ENCODE measurements at places on chromosomes 12 and 14.

DNA sequence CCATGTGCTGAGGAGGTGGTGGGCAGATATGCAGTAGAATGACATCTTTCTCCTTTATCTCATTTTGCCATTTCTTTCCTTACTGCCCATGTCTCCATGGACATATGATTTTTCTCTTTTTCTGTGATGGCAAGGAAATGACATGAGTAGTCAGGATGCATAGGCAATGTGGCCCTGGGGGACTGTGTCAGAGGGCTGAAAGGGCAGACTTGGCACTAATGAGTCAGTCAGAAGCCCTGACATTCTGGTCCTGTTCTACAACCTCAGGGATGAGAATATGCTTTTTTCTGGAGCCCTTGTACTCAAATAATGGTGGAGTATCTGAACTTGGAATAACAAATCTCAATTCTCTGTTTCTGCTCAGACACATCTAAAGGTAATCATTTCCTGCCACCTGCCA is 167.8 kb downstream of the TMEM117 start:
- no peaks in the 10 kb centered on the region for H3K4me1 ChIP-seq
- no peaks in the 10 kb centered on the region for H3K27me3 ChIP-seq
- H3K27ac ChIP-seq, result no peak overlapping the region
- no peak overlapping the region for H3K4me3 ChIP-seq
- DNase-seq, result no peak

DNA sequence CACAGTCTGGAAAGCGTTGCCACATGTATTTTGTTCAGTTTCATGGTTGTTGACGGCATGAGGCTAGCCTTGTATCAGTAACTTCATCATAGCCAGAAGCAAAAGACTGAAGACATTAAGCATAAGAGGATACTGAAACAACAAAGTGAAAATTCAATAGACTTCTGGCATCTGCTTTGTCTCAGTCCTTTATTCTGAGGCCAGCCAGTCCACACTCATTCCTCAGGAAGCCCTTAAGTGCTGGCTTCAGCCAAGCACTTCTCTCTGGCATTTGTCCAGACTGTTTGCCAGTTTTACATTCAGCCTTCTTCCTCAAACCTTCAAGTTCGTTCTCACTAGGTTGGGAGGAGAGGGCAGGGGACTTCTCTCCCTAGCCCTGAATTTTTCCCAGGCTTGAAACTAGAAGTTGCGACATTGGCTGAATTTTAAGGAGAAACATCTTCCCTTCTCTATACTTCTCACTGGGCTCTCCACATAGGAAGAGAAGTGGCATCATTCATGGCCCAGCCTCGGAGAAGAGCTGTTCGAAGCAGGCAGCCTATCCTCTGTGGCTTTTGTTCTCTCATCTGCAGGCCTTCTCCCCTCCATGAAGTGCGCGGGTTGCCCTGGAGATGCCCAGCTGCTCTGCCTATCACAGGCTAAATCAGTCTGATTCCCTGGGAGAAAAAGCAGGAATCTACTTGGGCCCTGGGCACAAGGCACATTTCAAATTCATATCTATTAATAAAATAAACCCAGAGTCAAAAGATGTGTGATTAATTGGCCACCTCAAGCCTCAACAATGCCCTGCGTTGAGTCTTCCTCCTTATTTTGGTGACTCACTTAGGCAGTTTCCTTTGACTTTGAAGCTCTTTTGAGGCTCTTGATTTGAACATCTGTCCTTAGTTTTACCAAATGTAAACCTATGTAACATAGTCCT is 130.9 kb upstream of the PLEKHA5 start:
- no peaks in the 10 kb centered on the region for H3K4me1 ChIP-seq
- H3K27me3 ChIP-seq, result no peaks in the 10 kb centered on the region
- DNase-seq, result no peak
- H3K27ac ChIP-seq, result no peak overlapping the region
- H3K4me3 ChIP-seq, result no peak overlapping the region

- no peaks in the 10 kb centered on the region for H3K36me3 ChIP-seq
- no peak for DNase-seq
- no peaks in the 10 kb centered on the region for H3K4me1 ChIP-seq
- H3K27me3 ChIP-seq, result no peaks in the 10 kb centered on the region
- no peak overlapping the region for H3K27ac ChIP-seq
Measured at GRCh38 chr12:19957308-19958125, 410.8 kb upstream of the PDE3A start.

- no peak for DNase-seq
- no peaks in the 10 kb centered on the region for H3K36me3 ChIP-seq
- no peaks in the 10 kb centered on the region for H3K4me1 ChIP-seq
- no peaks in the 10 kb centered on the region for H3K27me3 ChIP-seq
Measured at GRCh38 chr12:106114447-106115068, 24.2 kb downstream of the NUAK1 start.

DNA sequence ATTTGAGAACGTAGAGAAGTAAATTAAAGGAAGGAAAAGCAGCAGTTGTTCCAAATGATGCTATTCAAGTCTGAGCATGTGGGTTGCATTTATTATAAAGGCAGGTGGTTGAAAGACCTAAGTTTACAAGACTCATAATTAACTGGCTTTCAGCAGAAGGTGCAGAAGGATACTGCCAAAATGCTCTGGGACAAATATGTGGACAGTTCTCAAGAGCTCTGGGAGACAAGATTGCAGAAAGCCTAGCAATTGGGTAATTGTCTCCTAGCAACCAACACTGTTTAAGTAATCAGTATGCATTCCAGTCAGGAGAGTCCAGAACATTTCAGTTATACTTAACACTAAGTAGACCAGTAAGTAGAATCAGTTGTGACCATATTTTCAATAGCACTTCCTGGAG is 131.5 kb downstream of the GPR135 start:
- H3K27me3 ChIP-seq, result no peaks in the 10 kb centered on the region
- DNase-seq, result no peak
- H3K27ac ChIP-seq, result no peak overlapping the region
- H3K4me3 ChIP-seq, result no peak overlapping the region
- H3K36me3 ChIP-seq, result peaks cover 26% of the 10 kb centered on the region

GRCh38 chr12:130966443-130967030 is 12.8 kb downstream of the ADGRD1 start:
- H3K27me3 ChIP-seq, result no peaks in the 10 kb centered on the region
- no peaks in the 10 kb centered on the region for H3K4me1 ChIP-seq

DNA sequence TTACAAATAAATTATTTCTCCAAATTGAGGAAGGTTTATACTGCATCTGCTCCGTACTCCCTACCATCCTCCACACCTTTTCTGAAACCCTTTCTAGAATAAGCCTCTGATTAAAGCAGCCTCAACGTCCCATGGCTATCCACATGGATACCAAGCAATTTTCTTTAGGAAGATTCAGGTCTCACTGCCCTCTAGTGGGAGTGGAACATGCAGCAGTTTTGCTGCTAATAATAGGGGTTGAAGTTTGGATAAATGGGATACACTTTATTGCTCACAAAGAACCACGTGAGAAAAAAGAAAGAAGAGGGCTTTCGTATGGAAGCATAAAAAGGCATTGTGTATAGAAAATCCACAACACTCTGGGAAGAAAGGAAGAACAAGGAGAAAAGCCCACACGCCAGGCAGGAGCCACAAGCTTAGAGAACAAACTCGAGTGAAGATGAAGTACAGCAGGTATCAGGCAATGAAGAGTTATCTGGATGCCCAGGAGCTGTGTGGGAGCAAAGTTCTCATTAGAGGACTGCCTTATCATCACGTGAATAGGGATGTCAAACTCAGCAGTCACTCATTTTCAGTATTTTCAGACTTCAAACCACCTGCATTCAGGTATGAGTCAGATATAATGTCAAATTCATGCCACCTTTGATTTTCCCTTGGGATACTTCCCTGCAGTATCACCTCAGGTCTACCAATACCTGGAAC is 45.8 kb downstream of the CCER1 start:
- no peaks in the 10 kb centered on the region for H3K4me1 ChIP-seq
- no peaks in the 10 kb centered on the region for H3K27me3 ChIP-seq
- H3K36me3 ChIP-seq, result no peaks in the 10 kb centered on the region
- no peak overlapping the region for H3K27ac ChIP-seq
- no peak for DNase-seq
